NCI-H446 treated with DMSO at 0.1 percent for 48 hours (cell line): ENCODE measurements at places on chromosomes 6 and 20.

- DNase-seq = no peak
Measured at GRCh38 chr20:24653306-24653705, 183.9 kb downstream of the SYNDIG1 start.

DNA sequence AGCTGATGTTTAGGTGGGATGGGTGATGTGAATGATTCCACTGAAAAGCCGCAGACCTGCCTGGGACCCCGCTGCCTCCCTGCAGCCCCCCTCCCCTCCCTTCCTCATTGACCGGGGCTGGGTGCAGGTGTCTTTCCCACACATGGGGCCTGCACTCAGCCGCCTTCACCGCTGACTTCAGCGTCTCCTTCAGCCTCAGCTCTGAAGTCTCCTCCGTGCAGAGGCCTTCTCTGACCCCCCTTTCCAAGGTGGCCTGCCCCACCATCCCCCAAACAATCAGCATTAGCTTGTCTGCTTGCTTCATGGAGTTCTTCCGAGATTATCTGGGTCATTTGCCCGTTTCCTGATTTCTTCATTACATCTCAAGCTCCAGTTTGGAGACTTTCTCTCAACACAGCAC lies 140.7 kb downstream of the SMOC2 start:
- no peak for DNase-seq

DNA sequence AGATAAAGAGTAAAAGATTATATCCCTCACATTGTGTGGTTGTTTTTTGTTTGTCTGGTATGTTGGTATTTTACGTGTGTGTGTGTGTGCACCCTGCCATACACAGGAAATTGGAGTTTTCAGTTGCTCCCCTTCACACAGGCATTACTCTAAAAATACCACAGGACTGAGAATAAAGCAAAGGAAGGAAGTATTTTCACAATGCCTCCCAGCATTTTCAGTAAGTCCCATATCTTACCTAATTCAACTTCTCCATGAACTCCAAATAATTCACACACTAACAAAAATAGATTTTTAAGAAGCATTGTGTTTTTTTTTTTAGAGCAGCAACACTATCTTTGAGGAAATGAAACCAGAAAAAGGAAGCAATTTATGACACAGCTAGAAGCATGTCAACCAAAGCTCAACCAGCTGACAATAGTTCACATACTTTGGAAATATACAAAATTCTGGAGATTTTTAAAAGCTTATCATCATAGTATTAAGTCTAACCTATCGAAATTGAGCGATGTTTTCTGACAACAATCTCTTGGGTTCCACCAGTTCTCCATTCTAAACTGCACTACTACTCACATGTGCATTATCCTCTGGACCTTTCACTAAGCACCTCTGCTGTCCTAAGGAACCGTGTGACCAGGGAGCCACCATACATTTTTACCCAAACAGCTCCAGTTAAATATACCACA lies 2.1 kb downstream of the UBE2J1 start:
- no peak for DNase-seq

DNA sequence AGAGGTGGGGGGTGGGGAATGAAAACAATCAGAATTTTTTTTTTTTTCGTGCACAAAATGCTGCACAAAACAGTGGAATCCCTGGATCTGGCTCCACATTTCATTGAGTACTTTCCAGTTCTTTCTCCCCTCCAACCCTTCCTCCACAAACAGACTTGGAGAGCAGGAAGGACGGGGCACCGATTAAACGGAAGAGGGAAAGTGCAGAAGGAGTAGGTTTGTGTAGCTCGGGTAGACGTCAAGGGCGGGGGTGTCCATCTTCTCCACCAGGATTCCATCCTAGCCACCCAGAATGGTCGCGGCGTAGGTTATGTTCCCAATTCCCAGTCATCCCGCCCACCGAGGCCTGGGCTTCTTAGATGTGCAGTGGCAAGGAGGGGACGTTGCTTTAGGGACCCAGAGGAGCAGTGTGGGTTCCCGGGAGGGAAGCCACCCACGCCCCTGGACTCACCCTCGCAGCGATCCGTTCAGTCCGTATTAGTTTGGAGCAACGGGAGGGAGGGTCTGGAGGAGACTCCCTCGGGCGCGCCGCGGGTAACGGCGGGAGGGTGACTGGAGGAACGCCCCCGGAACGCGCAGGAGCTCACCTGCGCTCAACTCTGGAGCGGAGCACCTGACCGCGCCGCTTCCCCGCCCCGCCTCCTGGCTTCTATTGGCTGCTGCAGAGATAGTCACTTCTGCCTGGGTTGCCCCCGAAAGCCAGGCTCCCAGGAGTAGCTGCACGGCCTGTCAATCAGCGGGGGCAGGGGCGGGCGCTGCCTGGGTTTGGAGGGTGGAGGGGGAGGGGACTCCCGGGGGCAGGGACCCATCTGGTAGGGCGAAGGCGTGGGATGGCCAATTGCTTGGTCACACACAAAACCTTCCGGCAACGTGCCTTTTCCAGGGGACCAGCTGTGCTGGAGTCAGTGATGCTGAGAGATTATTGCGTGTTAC lies at the start of gene ENPP5:
Gene ENPP5 (minus strand): TSS at position 624 of the 933 bp plus-strand sequence. CDS start 2,718 bp downstream, outside the sequence.
- no peak for DNase-seq

DNA sequence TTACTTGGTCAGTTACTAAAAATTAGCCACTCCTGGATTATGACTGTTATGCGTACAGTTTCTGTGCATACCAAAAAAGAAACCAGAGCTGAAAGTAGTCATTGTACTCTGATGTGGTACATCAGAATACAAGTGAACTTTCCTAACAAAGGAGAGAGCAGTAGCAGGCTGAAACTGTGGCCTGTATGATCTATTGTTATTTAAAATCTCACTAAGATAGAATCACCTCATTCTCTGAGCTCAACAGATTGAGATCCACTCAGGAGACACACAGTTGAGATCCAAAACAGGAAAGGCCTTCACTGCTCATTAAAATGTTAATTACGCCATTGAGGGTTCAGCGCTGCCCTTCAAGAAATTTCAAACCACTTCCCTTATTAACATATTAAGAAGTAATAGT lies 576.4 kb downstream of the LMBRD1 start:
- no peak for DNase-seq

DNA sequence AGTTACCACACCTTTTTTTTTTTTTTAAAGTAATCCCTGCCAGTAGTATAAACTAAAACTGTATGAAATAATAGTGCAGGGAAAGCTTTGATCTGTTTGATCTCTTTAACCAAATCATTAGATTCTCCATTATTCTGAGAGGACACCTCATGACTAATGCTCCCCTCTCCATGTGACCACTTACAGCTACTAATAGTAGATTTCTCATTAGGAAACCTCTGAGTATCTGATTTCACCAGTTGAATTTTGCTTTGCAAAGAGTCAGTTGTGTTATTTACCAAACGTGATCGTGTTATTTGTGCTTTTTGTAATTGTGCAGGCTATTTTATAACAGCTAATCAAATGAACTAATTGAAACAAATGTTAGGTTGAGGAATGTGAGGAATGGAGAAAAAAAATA lies 12.5 kb downstream of the CASP8AP2 start:
- DNase-seq = no peak

- DNase-seq = no peak
Measured at GRCh38 chr20:47676219-47676721, 109.0 kb downstream of the SULF2 start.

- DNase-seq = no peak
Measured at GRCh38 chr6:11043378-11043960, 636 bp downstream of the ELOVL2 start.

GRCh38 chr20:13305284-13305683 lies 84.2 kb downstream of the ISM1 start:
- no peak for DNase-seq

- DNase-seq = no peak
Measured at GRCh38 chr6:68732423-68732822, 97.3 kb downstream of the ADGRB3 start.

DNA sequence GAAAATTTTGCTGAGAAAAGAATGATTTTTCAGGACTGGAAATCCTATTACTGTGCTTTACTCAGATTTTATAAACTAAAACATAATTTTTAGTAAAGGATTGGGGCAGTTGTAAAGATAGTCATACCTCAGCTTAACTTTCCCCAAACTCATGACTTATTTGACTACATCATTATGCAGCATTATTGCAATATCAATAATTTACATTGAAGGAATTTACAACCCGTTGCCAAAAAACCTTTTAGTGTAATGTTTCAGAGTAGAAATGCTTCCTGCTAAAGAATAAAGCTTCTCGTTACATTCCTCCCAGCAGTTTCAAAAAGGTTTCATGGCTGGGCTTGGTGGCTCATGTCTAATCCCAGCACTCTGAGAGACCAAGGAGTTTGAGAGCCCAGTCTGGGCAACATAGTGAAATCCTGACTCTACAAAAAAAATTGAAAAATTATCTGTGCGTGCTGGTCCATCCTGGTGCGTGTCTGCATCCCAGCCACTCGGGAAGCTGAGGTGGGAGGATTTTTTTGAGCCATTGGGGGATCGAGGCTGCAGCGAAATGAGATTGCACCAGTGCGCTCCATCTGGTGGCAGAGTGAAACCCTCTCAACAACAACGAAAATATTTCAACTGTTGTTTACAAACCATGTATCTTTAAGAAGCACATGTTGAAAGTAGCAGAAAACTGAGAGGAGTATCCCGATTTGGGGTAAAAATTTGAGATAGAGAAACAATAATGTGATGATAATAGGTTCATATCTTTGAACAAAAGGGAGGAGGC lies 4.4 kb downstream of the AMD1 start:
- no peak for DNase-seq
